ENCODE measurements at places on chromosomes 11 and 22. TPM values are rescaled to one million over a fixed set of nuclear protein-coding genes. Genes with fewer than 3 reads are reported as not detected.

Gene DEUP1
- not detected for total RNA-seq

DNA sequence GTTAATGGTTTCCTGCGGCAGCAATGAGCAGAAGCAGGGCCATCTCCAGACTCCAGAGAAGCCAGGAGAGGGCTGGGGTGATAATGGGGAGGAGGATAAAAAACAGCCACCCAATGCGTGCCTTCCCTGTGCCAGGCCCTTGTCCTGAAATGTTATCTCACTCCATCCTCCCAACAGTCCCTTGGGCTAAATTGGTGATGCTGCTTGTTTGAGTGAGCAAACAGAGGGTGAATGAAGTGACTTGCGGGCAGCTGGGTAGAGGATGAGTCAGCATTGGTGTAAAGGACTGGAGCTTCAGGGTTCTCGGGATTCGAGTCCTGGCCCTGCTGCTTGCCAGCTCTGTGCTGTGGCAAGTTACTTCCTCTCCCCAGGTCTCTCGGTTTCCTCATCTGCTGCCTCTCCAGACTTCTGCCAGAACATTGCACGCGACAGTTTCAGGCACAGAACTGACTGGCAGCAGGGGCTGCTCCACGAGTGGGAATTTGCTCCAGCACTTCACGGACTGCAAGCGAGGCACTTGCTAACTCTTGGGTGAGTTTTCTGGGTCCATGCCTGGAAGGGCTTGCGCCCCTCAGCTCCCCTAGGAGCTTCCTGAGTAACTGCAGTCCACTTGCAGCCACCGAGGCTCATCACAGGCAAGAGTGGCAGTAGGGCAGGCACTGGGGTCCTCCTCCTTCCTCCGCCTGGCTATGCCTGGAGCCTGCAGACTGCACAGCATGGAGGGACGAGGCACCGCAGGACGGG is at the start of gene P2RY6:
Gene P2RY6 (plus strand): TSS at position 403 of the 744 bp plus-strand sequence. CDS start 24,181 bp downstream, outside the sequence.
- DNase-seq = no peak

Gene C11orf87
- not detected for total RNA-seq

Gene GALR3
- total RNA-seq = not detected

DNA sequence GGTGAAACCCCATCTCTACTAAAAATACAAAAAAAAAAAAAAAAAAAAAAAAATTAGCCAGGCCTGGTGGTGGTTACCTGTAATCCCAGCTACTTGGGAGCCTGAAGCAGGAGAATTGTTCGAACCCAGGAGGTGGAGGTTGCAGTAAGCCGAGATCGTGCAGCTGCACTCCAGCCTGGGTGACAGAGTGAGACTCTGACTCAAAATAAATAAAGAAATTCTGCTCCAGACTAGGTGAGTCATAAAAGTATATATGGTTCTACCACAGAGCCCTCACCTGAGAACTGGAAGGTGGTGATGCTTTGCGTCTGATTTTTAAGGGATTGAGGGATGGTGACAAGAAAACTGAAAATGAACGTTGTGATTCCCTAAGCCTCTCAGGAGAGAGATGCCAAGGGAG is 58.4 kb downstream of the NTM start:
- no peak for DNase-seq

- DNase-seq = no peak
Measured at GRCh38 chr11:44329472-44330230, 19.7 kb upstream of the ALX4 start.

Gene BEST1
- total RNA-seq = 0.13 TPM

GRCh38 chr11:45772449-45772774 is 32.5 kb upstream of the SLC35C1 start:
- no peak for DNase-seq

DNA sequence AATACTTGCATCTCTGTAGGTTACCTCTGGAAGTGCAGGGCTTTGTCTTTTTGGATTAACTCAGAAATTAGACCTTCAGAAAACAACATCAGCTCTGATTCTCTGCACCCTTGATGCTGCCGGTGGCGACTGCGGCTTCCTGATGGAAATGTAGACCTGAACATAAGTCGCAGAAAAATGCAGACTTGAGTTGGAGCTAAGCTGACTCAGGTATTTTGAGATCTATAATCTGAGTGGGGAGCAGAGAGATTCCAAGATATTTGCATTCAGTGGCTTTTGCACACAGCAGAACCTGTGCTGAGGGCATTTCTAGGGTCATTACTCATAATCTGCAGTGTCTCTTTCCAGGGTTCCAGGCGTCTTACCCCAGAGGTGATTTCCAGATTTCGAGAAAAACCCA is 18.7 kb upstream of the NFAM1 start:
- no peak for DNase-seq

DNA sequence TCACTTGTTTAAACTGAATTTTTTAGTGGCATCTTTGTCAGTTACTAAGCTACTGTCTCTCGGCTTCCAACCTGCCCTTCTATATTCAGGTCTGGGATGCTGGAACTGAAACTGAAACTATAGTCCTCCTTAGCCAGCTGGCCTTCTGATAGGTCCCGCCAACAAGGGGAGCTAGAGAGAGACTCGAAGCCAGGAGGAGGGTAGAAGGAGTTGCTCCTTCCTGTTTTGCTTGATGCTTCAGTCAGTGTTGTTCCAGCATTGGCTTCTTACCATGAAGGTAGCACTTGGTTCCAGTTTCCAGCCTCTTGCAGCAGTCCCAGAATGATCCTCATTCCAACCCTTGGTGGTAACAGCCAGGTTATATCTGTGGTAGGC is 32.9 kb upstream of the HORMAD2 start:
- no peak for DNase-seq

- peak; percentile 33 for DNase-seq
Measured at GRCh38 chr11:119339589-119340334, 921 bp downstream of the C1QTNF5 start.

Gene TBX10
- total RNA-seq = not detected

Gene PNPLA3
- total RNA-seq = 0.76 TPM

GRCh38 chr11:12172493-12173013 is 62.2 kb downstream of the MICAL2 start:
- DNase-seq = no peak

- DNase-seq = peak; percentile 75
Measured at GRCh38 chr11:67382276-67383136, 9.1 kb upstream of the CLCF1 start.

DNA sequence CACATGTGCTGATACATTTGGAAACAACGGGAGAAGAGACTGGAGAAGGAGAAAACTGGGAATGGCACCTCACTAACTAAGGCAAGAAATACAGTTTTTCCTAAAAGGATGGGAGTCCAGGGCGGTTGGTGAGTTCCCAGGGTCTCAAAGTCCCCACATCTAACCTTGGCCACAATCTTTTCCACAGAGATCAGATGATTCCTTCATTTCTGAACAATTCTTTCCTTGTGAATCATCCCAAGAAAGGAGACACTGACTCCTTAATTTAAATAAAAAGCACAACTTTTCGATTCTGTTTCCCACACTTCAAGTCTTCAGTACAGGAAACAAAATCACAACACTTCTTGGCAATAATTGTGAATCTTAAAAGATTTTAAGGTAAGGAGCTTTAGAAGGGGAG is 384.7 kb downstream of the DCDC1 start:
- no peak for DNase-seq

GRCh38 chr11:12376259-12377081 is 901 bp upstream of the PARVA start:
- DNase-seq = no peak

Gene CD3D
- not detected for total RNA-seq

GRCh38 chr11:116275635-116276034 is 497.2 kb downstream of the BUD13 start:
- DNase-seq = no peak

GRCh38 chr22:50720301-50721256 is 17.4 kb upstream of the ACR start:
- no peak for DNase-seq
